ENCODE measurements at places on chromosomes 12 and 14.

GRCh38 chr12:47828976-47829482 lies 9.3 kb upstream of the HDAC7 start:
- no peak for DNase-seq

DNA sequence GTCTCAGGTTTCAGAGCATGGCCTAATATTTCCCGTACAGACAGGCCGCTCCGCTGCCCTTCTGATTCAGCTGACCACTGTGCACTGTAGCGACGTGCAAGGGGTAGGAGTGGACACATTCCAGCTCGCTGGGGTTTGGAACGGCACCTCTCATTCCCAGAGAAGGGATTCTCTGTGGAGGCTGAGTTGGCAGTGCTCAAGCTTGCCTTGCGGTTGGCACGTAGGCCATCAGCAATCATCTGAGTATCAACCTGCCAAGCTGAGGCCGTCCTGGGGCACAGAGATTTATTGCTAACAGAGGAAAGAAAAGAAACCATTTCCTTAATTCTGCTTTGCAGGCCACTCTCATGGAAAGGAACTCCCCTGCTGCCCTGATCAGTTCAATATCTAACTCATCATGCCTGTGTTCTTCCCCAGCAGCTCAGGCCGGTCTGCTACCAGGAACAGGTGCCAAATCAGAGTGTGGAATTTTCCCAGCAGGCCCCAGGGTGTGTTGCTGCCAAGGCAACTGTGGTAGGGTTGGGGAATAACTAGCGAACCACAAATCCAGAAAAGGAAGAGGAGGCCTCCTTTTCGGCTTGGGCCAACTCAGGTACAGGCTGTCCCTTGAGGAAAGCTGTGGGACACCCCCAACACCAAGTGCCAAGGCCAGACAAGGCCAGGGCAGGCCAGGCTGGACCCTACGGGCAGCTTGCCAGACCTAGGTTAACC lies 92.5 kb downstream of the SSPN start:
- DNase-seq = no peak

GRCh38 chr12:1920436-1920835 lies 2.0 kb upstream of the CACNA2D4 start:
- no peak for DNase-seq

DNA sequence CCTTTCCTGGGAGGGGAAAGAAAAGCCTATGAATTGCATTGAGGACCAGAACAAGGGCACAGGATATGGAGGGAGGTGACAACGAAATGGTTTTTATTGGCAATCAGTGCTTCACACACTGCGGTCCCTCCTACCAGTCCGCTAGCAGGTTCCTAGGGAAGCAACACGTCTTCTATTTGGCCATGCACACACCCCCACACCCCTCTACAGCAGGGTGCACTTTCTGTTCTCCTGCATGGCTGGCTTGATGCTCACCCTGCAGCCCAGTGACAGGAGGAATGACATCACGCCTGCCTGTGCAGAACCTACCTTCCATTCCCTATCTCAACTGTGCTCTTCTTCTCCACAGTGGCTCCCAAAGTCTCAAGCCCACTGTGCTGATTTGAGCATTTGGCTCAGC lies 57.9 kb downstream of the TTC9 start:
- no peak for DNase-seq

GRCh38 chr14:96088911-96089310 lies 49.7 kb downstream of the C14orf132 start:
- no peak for DNase-seq

DNA sequence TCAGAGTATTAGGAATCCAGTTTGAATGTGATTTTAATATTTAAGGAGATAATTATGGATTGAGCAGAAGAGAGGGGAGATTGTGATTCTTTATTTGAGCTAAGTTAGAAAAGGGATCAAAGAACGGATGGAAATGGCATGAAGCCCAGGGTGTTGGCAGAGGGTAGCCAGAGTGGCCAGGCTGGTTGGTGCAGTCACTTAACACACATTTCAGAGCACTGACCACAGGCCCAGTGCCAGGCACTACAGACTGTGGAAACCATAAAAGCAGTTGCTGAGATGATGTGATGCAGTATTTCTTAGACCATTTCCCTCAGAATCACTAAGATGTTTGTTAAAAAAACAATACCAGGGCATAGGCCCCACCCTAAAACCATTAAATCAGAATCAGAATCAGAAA lies 167.7 kb upstream of the AMIGO2 start:
- no peak for DNase-seq

DNA sequence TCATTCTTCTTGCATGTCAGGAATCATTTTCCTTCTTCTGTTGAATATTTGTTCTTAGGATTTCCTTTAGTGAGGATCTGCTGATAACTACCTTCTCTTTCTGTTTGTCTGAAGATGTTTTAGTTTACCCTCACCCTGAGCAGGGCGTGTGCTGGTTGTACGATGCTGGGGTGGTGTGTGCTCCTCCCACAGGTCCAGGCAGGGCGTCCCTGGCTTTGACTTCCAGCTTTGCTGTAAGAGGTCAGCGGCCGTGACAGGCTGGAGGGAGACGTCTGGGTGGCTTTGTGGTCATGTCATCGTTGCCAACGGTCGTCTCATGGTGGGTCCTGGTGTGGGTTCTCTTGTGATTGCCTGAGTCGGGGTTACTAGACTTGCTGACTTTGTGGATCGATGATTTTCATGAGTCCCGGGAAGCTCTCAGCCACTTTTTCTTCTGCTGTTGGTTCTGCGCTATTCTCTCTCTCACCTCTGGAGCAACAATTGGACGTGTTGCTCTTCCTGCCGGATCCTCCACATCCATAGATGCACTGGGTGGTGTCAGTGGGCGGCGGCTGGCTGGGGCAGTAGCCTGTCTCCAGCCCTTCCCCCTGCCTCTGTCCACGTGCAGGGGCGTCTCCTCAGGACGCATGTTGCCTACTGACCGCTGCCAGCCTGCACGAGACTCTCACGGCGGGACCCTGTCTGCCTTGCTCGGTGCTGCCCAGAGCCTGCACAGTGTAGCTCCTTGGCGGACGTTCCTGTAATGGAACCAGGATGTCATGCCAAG lies 8.4 kb downstream of the PACS2 start:
- no peak for DNase-seq

DNA sequence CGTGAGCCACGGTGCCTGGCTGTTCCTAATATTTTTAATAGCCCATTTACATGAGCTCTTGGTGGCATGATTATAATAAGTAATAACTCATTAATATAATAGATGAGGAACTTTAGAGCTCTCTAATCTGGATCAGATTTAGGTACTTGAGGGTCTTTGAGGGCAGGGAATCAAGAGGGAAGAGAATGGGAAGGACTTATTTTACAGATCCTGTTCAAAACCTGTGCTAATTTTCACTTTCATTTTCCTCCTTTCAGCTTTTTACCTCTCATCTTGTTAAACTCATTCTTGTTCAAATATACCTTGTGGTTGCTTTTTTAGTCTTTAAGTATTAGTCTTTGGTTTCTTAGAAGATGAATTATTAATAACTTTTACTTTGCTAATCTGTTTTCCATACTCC lies 5.6 kb downstream of the NECAP1 start:
- no peak for DNase-seq

DNA sequence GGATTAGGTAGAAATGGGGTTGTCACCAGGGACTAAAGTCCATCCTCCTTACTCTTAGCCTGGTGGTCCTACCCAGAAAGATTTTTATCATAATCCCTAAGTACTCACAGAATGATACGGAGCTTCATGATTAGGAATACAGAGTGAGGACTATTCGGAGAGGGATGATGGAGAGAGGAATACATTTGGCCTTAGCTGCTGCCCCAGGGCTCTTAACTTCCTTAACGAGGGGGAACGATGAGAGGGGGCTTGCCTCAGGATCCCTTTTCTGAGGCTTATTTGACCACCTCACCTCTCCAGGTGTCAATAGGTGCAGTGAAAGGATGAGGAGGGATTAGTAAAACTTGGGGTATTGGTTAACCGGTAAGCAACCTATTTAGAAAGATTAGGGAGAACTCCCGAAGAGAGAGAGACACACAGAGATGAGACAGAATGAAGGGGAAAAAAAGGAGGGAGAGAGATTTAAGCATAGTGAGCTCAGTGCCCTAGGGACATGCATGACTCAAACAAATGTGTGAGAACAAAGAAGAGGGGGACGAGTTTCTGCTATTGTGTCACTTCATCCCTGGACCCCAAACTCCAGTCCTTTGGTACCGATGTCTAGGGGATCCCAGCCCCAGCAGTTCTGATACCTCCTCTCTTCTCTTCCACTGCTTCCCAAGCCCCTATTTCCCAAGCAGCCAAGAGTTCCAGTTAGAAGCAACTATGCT lies 1.1 kb downstream of the NFE2 start:
- no peak for DNase-seq

DNA sequence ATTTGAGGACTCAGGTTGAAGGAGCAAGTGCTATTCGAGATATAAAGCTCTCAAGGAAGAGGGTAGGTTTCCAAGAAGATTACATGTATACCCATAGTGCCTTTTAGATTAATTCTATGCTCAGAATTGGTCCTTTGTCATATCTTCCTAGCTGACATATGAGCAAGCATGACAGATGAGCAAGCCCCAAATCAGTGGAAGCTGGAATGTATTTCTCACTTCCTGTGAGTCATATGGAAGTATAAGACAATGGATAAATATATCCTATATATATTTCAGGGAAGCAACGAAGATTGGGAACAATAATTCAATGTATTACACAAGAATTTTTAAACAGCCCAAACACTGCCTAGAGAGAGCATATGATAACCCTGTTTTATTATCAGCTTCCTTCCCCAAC lies 674.1 kb upstream of the ATXN7L3B start:
- DNase-seq = no peak

GRCh38 chr12:2652401-2653081 lies 142.2 kb upstream of the FKBP4 start:
- no peak for DNase-seq

GRCh38 chr12:110180591-110181005 lies 56.4 kb downstream of the IFT81 start:
- no peak for DNase-seq

- DNase-seq = no peak
Measured at GRCh38 chr14:68564191-68564825, 228.6 kb downstream of the ZFP36L1 start.

DNA sequence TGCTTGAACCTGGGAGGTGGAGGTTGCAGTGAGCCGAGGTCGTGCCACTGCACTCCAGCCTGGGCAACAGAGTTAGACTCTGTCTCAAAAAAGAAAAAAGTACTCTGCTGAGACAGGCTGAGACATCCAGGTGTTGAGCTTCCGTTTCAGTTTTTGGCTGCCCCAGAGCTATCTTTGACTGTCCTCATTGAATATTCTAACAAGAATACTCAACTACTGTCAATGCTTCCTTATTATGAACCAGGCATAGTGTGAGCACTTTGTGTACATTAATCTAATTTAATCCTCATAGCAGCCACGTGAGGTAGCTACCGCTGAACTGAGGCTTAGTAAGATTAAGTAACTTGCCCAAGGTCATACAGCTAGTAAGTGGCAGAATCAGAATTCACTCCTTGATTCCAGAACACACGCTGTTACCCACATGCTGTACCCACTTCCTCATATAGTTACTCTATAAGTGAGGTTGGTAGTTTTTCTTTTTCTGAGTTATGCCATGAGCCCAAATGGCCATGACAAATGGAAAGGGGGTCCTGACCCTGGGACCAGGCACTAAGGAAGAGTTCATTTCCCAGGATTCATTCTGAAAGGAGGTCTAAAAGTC lies 11.3 kb downstream of the ALDH1L2 start:
- no peak for DNase-seq

GRCh38 chr12:131799828-131800593 lies 28.2 kb upstream of the MMP17 start:
- DNase-seq = no peak

DNA sequence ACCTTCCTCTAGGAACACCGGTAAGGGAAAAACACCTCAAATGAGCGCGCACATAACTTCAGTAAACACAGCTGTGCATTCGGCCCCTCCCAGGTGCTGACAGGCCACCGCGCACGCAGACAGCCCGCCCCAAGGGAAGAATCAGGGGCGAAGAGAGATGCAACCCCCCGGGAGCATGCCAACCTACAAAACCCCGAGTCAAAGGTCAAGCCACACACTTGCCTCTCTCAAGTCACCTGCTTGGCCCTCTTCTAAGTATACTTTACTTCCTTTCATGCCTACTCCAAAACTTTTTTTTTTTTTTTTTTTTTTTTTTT lies 2.3 kb upstream of the CYP46A1 start:
- DNase-seq = no peak

- DNase-seq = peak; percentile 30
Measured at GRCh38 chr14:74048281-74048680, 29.1 kb downstream of the BBOF1 start.

GRCh38 chr12:28223858-28224257 lies 33.6 kb downstream of the CCDC91 start:
- no peak for DNase-seq

DNA sequence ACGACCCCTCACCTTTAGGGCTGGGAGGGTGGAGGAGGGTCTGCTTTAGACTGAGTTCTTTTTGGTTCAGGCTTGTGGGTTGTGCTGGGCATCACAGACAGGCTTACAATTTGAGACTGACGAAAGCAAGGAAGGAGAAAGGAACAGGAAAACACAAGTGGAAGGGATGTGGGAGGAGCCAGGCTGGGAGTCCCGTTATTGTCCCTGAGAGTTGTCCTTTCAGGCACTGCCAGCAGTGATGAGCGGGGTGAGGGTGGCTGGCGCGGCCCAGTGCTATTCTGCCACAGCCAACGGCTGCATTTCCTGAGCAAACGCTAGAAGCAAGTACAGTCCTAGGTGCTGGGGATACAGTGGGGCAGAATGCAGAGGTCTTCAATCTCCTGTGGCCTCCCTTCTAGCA lies 29.2 kb upstream of the TSPAN9 start:
- DNase-seq = peak; percentile 29

DNA sequence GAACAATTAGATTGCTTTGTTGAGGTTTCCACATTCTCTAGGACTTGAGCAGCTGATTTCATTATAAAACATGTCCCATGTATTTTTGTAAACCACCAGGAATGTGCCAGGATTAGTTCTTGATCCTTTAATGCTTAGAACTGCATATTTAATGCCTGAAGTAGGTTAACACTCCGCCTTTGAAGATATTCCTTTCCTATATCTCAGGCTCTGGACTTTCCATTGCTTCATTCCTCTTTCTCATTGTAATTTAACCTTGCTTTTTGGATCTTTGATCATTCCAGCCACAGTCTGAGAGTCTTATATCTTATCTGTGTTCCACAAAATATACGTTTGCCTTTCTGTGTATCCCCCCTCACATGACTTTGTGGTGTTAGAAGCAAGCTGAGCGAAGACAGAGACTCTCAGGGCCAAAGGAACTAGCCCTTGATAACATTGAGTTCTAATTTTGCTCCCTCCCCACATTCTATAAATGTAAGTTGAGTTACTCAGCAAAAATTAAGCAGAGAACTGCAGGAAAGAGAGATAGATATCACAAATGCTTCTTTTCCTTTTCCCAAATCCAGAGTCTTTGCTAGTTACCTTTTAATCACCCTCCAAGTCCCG lies 2.4 kb upstream of the CLEC1B start:
- no peak for DNase-seq

Data from endothelial cell (in vitro differentiated cells).